Activated naive CD4-positive, alpha-beta T cell treated with anti-CD3 and anti-CD28 coated beads, Interleukin-2, amount 50 U/mL, for 72 hours (primary cell): ENCODE measurements at places on chromosomes 6 and 20. TPM values are rescaled to one million over a fixed set of nuclear protein-coding genes. Genes with fewer than 3 reads are reported as not detected.
A peak's percentile ranks its signal among the peaks of the same experiment; 100 is the strongest.

DNA sequence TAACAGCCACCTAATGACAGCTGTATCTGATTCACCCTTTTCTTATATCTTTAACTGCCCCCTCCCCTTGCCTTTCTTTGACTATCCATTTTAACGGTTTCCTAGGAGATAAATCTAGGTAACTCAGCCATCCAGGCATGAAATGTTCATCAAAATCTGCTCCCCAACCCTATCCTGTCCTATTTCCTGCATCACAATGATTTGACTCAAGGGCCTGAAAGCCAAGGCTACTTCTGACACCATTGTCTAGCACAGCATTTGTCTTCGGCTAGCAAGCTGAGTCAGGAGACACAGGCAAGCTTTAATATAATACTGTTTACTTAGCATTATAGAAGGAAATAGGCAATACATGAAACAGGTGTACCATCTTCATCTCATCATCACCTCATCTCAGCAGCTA lies 31.6 kb upstream of the MANEA start:
- DNase-seq, result no peak

- no peak for DNase-seq
Observed at GRCh38 chr6:30394139-30394538, 49.2 kb downstream of the RPP21 start.

DNA sequence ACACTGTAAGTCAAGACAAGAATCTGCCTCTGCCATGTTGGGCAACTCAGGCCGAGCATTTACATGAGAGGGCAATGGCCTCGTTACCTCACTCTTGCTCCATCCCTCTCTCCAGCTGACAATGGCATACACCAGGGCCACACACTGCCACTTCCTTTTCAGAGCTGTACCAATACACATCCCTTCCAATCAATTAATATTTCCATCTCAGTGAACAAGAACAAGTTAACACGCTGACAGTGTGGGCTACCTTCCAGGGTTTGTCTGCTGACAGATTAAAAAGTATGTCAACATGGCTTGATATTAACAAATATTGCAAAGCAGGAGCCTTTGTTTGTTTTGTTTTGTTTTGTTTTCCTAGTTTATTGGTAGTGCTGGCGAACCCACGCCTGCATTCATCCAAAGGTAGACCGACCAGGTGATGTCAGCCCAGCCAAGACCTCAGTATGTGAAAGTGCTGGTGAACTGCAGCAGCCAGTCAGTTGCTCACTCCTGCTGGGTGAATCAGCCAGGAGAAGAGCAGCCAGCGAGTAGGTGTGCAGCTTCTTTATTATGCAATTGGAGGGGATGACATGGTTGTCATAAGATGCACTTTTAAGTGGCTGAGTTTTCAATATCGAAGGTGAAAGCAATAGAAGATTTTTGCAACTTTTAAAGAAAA lies 487.3 kb upstream of the JARID2 start:
- no peak for DNase-seq

GRCh38 chr6:45072016-45072415 lies 256.1 kb upstream of the RUNX2 start:
- DNase-seq, result no peak

DNA sequence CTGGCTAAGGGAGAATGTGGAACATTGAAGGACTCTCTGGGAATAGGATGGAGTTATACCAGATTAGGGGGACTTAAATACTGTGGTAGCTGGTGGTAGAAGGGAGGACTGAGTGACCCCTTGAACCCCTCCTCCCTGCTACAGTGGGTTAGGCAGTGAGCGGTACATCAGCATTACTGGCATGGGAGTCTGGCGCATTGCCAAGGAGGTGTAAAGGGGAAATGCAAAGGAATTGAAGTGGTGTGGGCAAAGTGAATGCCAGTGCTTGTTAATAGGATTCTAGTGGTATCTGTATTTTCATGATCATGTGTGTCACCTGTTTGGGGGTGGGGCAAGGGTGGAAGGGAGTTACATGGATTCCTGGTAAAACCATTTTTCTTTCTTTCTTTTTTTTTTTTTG lies 60.1 kb downstream of the GFRA4 start:
- DNase-seq, result no peak

- DNase-seq, result no peak
Observed at GRCh38 chr6:158321960-158322359, 9.7 kb downstream of the TULP4 start.

GRCh38 chr6:28001751-28002150 lies 44.7 kb downstream of the OR2B6 start:
- no peak for DNase-seq

GRCh38 chr6:107743311-107743710 lies 80.8 kb downstream of the SCML4 start:
- no peak for DNase-seq

GRCh38 chr20:1254254-1254653 lies 11.8 kb upstream of the SNPH start:
- DNase-seq, result no peak

DNA sequence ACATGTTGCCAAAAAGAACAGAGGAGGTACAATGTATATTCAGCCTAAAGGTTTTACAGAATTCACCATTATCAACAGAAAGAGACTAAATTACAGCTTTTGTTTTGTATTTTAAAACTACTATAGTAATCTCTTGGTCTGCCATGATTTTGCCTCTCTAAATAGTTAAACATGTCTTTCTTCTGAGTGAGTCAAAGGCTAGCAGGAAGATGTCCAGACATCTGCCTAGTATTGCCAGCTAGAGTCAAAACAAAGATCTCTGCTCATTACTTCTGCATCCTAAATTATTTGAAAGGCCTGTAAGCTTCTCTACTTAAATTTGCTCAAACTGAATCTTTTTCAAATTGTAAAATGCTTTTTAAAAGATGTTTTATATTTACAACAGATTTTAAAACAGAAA lies 8.8 kb downstream of the ASF1A start:
- DNase-seq, result no peak

- DNase-seq, result no peak
Observed at GRCh38 chr6:158519761-158520160, 40.1 kb upstream of the TMEM181 start.

- no peak for DNase-seq
Observed at GRCh38 chr20:45976086-45976485, 4.1 kb upstream of the ZNF335 start.

DNA sequence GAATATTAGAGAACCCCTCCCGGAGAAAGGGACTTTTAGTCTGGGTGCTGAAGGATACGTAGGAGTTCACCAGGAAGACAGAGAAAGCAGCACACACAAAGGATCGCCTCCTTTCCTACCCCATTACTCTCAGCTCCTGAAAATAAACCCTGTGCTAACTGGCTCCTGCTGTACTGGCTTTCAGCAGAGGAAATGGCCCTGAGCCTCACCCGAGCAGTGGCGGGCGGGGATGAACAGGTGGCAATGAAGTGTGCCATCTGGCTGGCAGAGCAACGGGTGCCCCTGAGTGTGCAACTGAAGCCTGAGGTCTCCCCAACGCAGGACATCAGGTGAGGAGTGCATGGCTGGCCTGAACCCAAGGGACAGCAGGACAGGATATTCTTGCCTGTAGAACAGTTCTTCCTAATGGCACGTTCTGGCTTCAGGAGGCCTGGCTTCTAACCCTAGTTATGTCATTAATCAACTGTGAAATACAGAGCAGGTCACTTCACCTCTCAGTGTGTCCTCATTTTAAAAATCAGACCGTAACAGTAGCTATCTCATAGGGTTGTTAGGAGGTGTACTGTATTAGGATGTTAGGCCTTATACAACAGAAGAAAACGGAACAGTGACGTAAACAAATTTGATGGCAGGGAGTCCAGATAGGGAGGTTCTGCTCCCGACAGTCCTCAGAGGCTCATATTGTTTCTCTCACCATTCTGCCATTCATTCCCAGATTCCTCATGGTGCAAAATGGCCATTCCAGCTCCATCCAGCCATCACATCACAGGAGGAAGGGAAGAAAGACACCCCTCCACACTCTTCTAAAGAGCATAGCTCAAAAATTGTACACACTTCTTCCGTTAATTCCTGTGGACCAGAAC lies 1.8 kb downstream of the RBCK1 start:
- DNase-seq, result no peak

DNA sequence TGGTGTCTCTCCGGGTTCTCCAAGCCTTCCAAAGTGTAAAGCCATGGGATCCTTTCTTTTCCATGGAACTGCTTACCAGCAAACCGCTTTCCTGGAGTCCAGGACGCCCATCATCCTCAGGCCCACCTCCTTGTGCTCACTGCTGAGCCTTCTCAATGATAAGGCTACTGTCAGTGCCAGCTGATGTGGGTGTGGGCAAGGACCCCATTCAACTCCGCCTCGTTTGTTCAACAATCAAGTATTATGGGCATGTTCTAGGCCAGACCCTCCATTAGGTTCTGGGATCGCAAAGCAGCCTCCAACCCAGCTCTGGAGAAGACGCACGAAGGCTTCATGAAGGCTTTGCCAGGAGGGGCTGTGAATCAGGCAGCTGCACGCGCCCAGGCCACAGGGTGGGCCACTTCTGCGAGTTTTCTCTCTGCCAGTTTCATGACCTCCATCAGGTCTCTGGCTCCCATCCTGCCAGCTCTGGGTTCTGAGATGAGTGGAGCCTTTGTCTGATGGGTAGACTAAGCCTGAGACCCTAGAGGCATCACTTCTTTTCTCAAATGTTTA lies 177.1 kb downstream of the MRPL14 start:
- no peak for DNase-seq

DNA sequence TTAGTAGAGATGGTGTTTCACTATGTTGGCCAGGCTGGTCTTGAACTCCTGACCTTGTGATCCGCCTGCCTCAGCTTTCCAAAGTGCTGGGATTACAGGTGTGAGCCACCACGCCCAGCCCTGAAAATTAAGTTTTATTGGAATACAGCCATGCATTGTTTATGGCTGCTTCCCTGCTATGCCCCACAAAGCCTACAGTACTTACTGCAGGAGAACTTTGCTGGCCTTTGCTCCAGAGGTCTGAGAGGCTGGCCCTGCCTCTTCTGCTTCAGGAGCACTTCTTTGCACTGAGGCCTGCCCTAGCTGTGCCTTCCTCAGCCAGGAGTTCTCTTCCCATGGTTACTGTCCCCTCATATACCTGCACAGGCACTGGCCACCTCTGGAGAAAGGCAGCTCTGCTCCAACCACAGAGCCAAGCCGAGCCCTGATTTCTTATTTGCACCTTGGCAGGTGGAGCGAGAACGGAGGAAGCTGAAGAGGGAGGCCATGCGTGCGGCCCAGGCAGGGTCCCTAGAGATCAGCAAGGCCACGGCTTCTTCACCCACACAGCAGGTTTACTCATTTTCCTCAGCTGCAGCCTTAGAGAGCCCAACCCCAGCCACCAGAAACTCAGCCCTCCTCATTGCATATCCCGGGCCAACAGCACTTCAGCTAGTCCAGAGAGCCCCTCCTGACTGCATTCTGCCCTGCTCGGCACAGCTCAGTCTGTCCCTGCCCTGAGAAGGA lies 20.8 kb downstream of the C20orf173 start:
- no peak for DNase-seq

DNA sequence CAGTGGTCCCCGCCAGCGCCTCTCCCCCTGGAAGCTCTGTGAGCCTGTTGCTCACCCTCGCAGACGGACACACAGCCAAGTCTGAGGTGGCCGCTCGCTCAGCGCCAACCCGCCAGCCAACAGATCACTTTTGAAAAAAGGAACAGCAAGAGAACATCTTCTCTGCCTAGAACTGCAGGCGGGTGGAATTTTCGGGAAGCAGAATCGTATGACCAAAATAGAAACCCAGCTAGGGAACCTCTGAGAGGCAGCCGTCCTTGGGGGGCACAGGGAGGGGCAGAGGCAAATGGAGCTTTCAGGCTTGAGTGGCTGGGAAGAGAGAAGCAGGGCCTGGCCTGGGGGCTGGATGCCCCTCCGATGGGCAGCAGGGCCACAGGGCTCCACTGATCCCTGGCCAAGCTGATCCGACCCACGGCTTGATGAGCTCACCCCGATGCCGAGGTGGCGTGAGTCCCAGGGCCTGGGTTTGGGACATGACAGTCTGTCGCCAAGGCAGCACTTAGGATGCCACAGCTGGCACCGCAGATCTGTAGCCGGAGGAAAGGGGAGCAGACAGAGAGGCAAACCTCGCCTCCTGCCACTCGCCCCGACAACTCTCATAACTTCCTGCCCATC lies 9.8 kb downstream of the NFATC2 start:
- no peak for DNase-seq

DNA sequence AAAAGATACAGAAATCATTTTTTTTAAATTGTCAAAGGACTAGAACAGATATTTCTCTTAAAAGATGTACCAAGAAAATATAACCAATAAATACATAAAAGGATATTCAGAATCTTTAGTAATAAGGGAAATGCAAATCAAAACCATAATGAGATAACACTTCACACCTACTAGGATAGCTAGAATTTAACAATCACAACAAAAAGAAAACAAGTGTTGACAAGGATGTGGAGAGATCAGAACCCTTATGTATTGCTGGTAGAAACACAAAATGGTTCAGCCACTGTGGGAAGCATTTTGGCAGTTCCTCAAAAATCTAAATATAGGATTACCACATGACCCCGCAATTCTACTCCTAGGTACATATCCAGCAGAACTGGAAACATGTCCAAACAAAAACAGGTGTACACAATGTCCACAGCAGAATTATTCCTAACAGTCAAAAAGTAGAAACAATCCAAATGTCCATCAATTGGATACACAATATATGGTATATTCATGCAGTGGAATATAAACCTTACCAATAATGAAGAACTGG lies 211.0 kb downstream of the LRFN2 start:
- DNase-seq, result no peak

GRCh38 chr20:63565021-63565698 lies 8.9 kb downstream of the HELZ2 start:
- DNase-seq, result no peak

- DNase-seq, result no peak
Observed at GRCh38 chr20:63023071-63023935, 16.5 kb upstream of the BHLHE23 start.

- no peak for DNase-seq
Observed at GRCh38 chr6:90368601-90369000, 72.0 kb upstream of the BACH2 start.

DNA sequence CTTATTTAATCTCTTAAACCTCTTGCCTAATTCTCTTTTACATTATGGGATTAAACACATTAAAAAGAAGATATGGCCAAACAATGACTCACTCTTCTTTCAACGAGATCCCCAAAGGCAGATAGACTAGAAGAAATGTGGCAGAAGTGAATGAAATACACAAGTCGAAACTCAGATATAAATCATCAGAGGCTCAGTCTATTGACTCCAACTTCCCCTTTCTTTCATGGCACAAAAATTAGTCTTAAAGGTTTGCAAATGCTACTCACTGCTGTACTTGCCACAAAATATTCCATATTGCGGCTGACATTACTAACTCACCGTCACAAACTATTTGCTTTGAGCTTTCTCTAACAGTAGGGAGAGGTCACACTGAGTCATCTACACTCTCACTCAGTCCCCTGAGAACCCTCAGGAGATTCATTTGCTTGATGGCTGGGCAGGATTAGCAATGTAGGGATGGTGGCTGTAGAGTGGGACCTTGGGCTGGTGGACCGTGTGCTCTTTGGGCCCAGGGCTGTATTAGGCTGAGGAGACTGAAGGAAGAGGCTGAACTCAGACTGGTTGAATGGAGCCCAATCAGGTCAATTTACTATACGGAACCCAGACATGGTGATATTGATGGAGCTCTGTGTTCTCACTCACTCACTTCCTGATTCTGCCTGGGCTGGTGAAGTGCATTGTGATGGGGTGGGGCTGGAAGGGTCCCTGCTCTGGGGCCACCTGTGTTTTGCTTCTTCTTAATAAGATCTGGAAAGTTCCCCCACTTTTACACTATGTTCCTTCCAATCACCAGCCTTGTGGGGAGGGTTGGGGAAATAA lies 42.8 kb upstream of the UBR2 start:
- DNase-seq, result peak; percentile 33

Gene RBM38
- total RNA-seq, result 97.5 TPM

Gene RRAGD
- 20.2 TPM for total RNA-seq

Gene OR2H1
- total RNA-seq, result not detected

Gene NRSN1
- total RNA-seq, result not detected

Gene ABHD16B
- not detected for total RNA-seq

Gene CEP43
- 21.9 TPM for total RNA-seq

Gene BMP5
- total RNA-seq, result not detected

Gene BPIFB1
- not detected for total RNA-seq
